ENCODE measurements at places on chromosomes 1 and 21. TPM values are rescaled to one million over a fixed set of nuclear protein-coding genes. Genes with fewer than 3 reads are reported as not detected.

MMP23B gene
- 0.24 TPM for total RNA-seq

PYHIN1 gene
- not detected for total RNA-seq

KAZN gene
- 0.49 TPM for total RNA-seq

PLA2G2C gene
- total RNA-seq: not detected

KDF1 gene
- not detected for total RNA-seq

NBPF10 gene
- total RNA-seq: 0.84 TPM

PLEKHA6 gene
- 0.72 TPM for total RNA-seq

S100A13 gene
- 571 TPM for total RNA-seq

GFI1 gene
- total RNA-seq: 0.12 TPM

AADACL3 gene
- not detected for total RNA-seq

OXCT2 gene
- 1.9 TPM for total RNA-seq

SGIP1 gene
- total RNA-seq: under 0.01 TPM

DVL1 gene
- 24.0 TPM for total RNA-seq

CYP4B1 gene
- total RNA-seq: not detected

AKR7A3 gene
- total RNA-seq: 0.84 TPM

CELSR2 gene
- total RNA-seq: 1.2 TPM

MROH7 gene
- total RNA-seq: not detected

AK5 gene
- 6.5 TPM for total RNA-seq

CELA2A gene
- not detected for total RNA-seq

PLK3 gene
- total RNA-seq: 8.8 TPM

CHIA gene
- total RNA-seq: not detected

SPATA6 gene
- 6.8 TPM for total RNA-seq

SV2A gene
- 11.4 TPM for total RNA-seq

NID1 gene
- total RNA-seq: 50.9 TPM

HJV gene
- total RNA-seq: not detected

HPDL gene
- total RNA-seq: 2.3 TPM

FOXD2 gene
- total RNA-seq: 0.48 TPM

LCE1C gene
- total RNA-seq: not detected

NTMT2 gene
- not detected for total RNA-seq

ACTA1 gene
- total RNA-seq: not detected

TNFSF4 gene
- 1.3 TPM for total RNA-seq

CDA gene
- total RNA-seq: 23.9 TPM

SWT1 gene
- total RNA-seq: 3.4 TPM

HEYL gene
- not detected for total RNA-seq

ZMYND12 gene
- total RNA-seq: 0.12 TPM

LCE2A gene
- not detected for total RNA-seq

ARTN gene
- total RNA-seq: 10.7 TPM

PALMD gene
- 1.5 TPM for total RNA-seq

HSD3B1 gene
- total RNA-seq: not detected

CGN gene
- total RNA-seq: under 0.01 TPM

ODF2L gene
- 40.2 TPM for total RNA-seq

GBP2 gene
- 37.1 TPM for total RNA-seq

CLDN8 gene
- total RNA-seq: not detected

EEIG2 gene
- total RNA-seq: 47.8 TPM

TSTD1 gene
- 0.48 TPM for total RNA-seq

ACTN2 gene
- 0.48 TPM for total RNA-seq

DAB1 gene
- not detected for total RNA-seq

BRINP3 gene
- not detected for total RNA-seq

CELA3B gene
- total RNA-seq: not detected

PPM1J gene
- 0.29 TPM for total RNA-seq

TRIM46 gene
- total RNA-seq: 2.3 TPM

LENEP gene
- total RNA-seq: 1.7 TPM
